ENCODE measurements at places on chromosomes 2 and 18.

GRCh38 chr2:8039732-8040131 is 642.1 kb upstream of the ID2 start:
- no peak for DNase-seq

DNA sequence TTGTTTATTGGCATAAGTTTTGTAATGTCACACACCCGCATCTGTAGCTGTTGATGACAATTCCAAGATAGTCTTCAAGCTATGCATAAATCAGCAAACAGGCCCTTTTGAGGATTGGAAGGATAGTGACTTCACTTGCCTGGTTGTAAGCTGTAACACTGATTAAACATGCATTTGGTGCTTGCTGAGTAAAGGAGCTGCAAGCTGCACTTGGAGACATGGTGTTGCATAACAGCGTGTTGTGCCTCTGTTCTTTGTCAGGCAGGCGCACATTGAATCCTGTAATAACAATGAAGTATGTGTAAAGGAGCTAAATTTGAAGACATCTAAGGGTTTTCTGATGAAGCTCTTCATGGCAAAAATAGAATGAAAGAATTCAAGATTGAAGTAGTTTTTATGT is 68.7 kb upstream of the TTC27 start:
- no peak for DNase-seq

DNA sequence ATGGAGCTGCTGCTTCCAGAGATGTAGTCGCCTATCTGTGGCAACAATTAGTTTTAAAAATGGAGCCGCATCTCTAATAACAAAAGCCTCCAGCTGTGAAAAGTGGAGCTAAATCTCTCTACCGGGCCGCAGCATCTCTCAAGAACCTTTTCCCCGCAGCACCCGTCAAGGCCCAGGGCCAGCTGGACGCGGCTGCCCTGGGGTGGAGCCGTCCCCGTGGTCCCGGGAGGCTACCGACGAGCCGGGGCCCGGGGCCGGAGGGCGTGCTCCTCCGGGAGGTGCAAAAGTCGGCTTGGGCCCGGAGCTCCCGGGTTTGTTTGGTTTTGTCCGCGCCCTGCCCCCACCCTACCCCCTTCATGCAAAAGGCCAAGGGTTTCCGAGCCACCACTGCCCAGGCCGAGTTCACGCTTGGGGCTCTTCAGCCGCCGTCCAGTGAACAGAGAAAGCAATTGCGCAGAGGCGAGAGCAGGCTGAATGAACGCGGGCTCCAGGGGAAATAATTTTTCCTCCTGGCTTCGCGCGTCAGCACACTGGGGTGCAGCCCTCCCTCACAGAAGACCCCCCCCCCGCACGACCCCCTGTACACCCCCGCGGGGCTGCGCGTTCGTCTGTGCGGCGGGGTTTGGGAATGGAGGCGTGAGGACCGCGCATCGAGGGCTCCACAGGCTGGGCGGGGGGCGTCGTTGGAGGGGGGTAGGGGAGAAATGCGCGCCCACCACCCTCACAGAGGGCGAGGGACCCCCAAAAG is 557 bp upstream of the GREB1L start:
- no peak for DNase-seq

DNA sequence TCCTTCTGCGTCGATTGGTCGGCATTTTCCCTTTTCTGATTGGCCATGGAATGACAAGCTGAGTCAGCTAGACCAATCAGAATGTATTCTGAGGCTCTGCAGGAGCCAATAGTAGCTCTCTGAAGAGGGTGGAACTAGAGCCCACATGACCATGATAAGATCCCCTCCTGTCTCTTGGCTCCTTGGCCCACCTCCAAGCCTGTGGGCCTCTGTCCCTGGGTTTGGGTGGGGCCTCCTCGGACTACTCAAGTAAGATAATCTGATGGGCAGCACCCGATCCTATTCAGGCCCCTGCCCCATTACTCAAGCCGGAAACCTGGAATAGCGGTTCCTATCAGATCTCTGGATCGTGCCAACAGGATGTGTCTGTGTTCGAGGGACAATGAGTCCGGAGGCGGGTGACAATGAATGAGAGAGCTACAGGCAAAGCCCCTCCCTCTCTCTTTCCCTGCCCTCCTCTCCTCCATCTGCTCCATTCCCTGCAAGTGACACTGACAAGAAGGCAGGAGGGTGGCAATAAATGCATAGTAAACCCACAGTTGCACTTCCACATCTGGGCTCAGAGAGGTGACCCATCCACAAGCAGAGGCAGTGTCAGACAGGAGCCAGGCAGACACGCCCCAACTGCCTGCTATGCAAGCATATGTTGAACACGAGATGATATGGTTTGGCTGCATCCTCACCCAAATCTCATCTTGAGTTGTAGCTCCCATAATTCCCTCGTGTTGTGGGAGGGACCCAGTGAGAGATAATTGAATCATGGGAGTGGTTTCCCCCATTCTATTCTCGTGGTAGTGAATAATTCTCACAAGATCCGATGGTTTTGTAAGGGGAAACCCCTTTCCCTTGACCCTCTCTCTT is 114.7 kb downstream of the TNS1 start:
- DNase-seq: no peak

DNA sequence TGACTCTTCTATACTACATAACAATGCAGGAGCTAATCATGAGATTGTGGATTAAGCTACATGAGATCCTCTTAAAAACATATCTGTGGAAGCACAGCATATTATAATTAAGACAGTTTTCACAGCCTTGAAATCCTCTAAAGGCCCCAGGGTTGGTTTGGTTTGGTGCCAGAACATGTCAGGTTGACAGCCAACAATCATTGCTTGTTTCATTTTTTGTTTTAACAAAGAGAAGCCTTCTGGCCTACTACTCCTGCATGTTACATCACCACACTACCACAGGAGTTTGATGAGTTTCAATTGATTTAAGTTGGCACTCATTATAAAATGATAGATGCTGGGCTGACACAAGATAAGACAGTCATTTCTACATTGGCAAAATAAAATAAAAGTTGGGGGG is 255.9 kb upstream of the ERBB4 start:
- no peak for DNase-seq

GRCh38 chr2:17319090-17319489 is 199.2 kb downstream of the RAD51AP2 start:
- DNase-seq: no peak

- DNase-seq: no peak
Observed at GRCh38 chr2:220887271-220887870, 684.7 kb downstream of the EPHA4 start.

DNA sequence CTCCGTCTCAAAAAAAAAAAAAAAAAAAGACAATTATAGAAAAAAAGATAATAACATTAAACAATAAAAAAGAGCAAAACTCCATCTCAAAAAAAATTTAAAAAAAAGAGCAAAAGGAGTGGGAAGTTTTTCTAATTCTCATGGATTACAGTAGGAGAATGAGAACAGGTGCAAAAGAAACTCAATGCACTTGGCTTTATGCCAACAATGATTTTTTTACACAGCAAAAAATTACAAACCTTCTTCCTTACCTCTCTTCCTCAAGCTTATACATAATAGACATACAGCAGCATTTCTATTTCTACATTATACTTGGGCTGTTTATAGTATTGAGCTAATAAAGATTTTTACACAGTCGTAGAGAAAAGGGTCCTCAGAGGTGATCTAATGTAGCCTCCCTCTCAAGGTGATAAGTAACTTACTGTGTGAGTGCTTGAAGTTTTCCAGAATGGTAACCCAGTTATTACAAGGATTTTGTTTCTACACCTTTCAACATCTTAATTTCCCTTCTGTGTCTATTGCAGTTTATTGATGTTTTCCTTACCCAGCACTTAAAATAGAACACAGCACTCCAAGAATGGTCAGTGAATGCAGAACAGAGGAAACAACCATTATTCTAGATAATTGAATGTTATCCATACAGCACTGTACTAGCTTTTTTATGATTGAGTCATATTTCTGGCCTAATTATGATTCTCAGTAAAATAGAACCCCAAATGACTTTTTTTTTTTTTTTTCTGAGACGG is 34.9 kb upstream of the RNF138 start:
- DNase-seq: no peak

- no peak for DNase-seq
Observed at GRCh38 chr2:45765007-45765727, 113.7 kb downstream of the PRKCE start.

- DNase-seq: no peak
Observed at GRCh38 chr2:234425639-234426603, 71.0 kb downstream of the ARL4C start.

DNA sequence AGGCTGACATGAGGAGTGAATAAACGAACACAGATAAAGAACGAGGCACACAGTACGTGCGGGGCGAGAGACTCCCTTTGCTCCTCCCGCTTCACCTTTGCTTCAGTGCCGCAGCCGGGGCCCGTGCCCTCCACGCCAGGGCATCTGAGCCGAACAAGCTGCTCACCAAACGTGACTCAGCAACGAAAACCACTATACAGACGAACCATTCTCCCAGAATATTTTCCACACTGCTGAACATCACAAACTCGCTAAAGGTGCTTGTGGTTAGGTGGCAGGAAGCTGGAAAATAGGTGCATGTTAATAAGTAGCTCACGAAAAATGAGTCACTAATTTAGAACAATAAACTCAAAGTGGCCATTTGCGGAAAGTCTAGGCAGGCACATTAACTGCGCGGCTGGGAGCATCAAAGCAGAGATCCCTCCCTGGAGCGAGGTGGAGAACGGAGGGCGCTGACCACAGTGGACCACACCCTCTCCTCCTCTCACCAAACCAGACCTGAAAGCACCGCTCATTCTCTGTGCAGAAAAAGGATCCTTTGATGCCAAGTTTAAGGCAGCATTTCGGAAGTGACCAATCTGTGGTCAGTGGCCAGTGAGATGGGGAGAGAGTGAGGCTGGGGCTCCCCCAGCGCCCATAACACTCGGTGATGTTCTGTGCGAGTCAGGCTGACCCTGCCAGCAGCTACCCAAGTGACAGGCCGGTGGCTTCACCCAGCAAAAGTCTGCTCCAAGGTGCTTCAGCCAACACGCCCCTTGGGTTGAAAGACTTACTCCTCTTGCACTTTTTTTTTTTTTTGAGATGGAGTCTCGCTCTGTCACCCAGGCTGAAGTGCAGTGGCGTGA is 153.2 kb downstream of the HDAC4 start:
- DNase-seq: peak; percentile 100

- DNase-seq: no peak
Observed at GRCh38 chr2:200084036-200084435, 128.7 kb downstream of the MAIP1 start.

DNA sequence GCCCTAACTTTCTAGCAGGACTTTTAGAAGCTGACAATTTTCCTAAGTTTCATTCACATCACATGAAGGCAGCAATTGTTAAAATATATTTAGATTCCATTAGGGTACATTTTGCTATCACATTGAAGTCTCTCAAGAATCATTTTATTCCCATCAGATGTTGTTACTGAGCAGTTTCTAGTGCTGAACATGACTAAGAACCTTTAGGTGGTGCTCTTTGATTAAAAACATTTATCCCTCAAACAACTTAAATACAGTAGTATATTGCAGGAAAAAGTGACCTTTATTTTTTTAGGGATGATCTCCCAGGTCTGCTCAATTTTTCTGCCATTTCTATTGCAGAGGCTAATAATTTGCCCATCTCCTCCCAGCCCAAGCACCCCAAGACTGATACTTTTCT is 22.9 kb upstream of the NARS1 start:
- no peak for DNase-seq

- no peak for DNase-seq
Observed at GRCh38 chr2:109659396-109660045, 45.4 kb downstream of the SOWAHC start.

- peak; percentile 40 for DNase-seq
Observed at GRCh38 chr2:18834341-18834740, 245.0 kb upstream of the NT5C1B start.

DNA sequence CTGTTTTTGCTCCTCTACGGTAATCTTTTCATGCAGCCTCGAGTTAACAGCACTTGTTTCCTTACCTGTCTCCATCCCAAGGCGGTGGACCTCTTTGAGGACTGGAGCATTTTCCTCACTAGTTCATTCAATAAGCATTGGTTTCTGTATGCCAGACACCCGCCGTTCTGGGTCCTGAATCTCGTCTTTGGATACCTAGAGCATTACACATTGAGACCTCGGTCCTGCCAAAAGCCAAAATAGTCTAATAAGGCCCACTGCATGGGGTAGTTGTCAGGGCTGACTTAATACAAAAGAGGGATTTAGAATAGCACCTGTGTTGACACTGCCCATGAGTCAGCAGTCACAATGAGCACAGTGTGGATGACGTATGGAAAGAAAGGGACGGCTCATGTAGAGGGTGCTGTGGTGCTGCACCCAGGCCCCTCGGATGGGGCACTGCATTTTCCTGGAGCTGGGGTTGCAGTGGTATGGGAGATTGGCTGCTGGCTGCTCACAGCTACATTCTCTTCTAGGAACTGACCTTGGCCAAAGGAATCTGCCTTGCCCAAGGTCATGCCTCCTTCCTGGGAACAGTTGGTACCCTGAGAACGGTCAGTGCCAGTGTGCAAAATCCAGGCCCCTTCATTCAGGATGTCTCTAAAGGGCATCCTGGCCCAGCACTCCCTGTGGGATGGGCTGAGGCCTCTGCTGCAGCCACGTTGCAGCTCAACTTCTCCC is 126.9 kb upstream of the NCK2 start:
- DNase-seq: no peak

- no peak for DNase-seq
Observed at GRCh38 chr2:86790676-86791572, at the start of gene CD8A. Gene CD8A, minus strand, starts transcription at chr2:86790913. Its CDS starts 88 bp downstream, at chr2:86790825.

DNA sequence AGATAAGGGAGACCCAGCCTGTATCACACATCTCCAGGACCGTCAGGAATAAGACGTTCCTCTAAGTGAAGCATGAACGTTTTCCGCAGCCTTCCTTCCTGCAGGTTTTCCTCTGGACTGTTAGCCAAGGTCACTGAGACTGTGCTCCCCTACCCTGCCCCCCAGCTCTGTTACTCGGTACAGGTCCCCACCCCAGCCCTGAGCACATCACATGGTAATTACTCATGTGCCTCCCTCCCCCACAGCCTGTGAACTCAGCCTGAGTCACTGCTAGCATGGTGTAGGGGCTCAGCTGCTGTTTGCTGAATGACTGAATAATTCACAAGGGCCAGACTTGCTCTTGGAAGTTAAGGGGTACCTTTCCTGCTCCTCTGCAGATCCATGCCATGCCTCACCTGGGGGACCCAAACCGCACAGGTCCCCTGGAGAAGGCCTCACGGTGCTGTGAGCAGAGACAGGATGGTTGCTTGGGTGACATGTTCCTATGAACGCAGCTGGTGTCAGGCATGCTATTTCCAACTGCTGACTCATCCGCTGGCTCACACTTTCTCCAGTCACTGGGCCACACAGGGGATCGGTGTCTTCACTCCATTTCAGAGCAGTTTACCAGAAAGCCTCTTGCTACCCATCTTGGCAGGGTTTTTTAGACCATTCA is 88.2 kb downstream of the PLB1 start:
- peak; percentile 93 for DNase-seq

DNA sequence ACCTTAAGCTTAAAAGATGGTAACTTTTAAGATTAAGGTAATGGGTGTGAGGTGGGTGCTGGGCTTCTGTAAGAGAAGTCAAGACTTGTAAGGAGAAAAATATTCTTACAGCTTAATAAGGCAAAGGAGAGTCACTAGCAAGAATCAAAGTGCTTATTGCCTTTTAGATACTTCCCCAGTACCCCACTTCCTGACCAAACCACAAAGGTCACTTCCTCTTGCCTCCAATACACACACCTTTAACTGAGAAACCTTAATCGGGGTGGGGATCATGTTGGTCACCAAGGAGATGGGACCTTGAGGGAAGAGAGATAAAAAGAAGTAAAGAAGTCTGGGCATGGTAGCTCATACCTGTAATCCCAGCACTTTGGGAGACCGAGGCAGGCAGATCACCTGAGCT is 10.6 kb upstream of the ATG16L1 start:
- no peak for DNase-seq

Data from kidney glomerular epithelial cell (primary cell).